ENCODE measurements at places on chromosomes 4 and X. TPM values are rescaled to one million over a fixed set of nuclear protein-coding genes. Genes with fewer than 3 reads are reported as not detected.

DNA sequence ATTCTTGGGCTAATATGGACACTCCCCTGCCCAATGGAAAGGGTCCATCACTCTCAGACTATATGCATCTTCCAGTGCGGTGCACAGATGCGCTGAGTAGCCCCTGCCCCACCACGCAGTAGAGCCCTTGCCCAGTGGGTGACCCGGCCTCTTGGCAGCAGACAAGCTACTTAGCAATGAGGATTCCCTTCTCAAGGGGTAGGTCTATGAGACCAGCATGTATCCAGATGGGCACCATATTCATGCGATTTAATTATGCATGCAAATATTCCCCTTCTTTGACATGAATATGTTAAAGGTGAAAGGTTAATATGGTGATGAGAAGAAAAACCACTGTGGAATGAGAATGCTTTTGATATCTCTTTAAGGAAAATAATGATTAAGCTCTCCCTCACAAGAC, 77.7 kb downstream of the ZNF827 start:
- no peak for DNase-seq

POU4F2 gene
- total RNA-seq = not detected

DNA sequence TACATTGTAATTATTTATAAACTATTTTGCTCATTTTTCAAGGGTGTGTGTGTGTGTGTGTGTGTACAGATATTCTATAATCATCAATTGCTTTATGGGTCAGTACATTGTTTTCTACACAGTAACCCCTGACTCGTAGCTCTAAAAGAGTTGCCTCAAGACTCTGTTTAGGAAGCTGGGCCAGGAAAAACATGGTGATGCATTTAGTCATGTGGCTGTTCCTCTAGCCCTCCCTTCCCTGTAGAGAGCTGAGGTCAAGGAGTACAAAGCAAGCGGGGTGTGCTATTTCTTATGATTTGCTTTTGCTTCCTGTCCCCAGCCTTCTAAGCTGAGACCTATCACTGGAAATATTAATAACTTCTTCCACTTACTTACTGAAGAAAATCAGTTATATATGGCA, 34.8 kb upstream of the SPANXD start:
- DNase-seq = no peak

- no peak for DNase-seq
These were observed 63.1 kb upstream of the GPR78 start for GRCh38 chr4:8516996-8517550.

DNA sequence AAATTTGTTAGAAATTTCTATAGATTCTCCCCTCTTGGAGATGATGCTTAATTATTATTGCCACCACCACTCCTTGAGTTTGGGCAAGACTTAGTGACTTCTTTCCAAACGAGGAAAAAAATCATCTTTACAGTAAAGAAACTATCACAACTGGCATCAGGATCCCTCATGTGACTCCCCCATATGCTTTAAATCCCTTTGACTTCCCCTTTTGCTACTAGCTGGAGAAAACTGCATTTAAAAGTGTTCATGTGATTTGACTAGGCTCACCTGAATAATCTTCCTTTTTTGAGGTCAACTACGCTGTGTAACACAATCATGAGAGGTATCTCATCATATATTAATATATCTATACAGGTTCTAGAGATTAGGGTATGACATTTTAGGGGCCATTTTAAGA, 30.3 kb upstream of the ENOX2 start:
- no peak for DNase-seq

GRCh38 chr4:7524843-7525242, 90.1 kb upstream of the PSAPL1 start:
- no peak for DNase-seq

MTHFD2L gene
- 9.4 TPM for total RNA-seq

DNA sequence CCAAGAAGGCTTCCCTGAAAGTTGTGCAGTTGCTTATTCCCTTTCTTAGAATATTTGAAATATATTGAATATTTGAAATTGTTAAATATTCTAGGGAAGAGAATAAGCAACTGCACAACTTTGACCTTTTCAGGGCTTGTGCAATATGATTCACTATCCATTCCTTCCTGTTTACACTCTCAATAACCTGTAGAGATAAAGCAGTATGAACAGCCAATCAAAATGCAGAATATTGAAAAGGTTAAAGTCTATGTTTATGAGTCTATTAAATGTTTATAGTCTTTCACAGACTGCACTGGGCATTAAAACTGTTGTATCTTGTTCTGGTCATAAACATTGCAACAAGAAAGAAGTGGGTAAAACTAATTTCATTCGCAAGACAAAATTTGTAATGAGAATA, 13.8 kb downstream of the POU3F4 start:
- DNase-seq = no peak

NMU gene
- total RNA-seq = not detected

GRCh38 chr4:94957030-94957429, 199.3 kb downstream of the BMPR1B start:
- DNase-seq = no peak

- no peak for DNase-seq
These were observed 1038.6 kb downstream of the STPG2 start for GRCh38 chr4:97104666-97105065.

EPHA5 gene
- total RNA-seq = not detected

DNA sequence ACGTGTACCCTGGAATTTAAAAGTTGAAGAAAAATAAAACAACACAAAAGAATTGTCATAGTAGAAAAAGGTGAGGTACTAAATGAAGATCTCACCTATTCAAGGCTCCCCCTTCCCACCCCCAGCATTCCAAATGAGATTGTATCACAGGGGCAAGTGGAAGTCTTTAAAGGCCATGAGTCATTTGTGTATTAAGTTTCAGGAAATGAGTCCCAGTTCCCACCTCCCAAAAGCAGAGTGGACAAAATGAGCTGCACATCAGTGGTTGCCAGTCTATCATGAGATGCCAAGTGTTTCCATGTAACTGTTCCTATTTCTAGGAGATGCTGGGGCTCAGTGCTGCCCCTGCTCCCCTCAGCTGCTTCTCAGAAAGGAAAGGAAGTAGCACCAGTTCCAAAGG, 20.1 kb downstream of the ARHGEF9 start:
- no peak for DNase-seq

ABCG2 gene
- total RNA-seq = 0.56 TPM

GRCh38 chr4:145097821-145098674, at the start of the genes ABCE1 and ANAPC10:
ABCE1 (plus strand) TSS chr4:145098311; CDS start chr4:145104413, 6,102 bp downstream.
ANAPC10 (minus strand) TSS chr4:145098196; CDS start chr4:145096099, 2,097 bp downstream.
- peak; percentile 99 for DNase-seq
